Activated gamma-delta T cell treated with Interleukin-2 at 50 U/mL for 16 hours (primary cell): ENCODE measurements at places on chromosomes 3 and 15.

DNA sequence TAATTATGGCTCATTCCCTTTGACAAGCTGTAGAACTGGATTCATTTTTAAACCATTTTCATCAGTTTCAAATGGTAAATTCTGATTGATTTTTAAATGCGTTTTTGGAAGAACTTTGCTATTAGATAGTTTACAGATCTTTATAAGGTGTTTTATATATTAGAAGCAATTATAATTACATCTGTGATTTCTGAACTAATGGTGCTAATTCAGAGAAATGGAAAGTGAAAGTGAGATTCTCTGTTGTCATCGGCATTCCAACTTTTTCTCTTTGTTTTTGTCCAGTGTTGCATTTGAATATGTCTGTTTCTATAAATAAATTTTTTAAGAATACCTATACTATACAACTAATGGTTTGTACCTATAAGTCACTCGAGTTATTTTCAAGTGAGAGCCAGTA lies 62.7 kb downstream of the PXYLP1 start:
- no peak for DNase-seq

- DNase-seq = no peak
Observed at GRCh38 chr3:183410280-183410679, 18.1 kb downstream of the MCF2L2 start.

- no peak for DNase-seq
Observed at GRCh38 chr3:189531271-189531670, 99.9 kb upstream of the TP63 start.

DNA sequence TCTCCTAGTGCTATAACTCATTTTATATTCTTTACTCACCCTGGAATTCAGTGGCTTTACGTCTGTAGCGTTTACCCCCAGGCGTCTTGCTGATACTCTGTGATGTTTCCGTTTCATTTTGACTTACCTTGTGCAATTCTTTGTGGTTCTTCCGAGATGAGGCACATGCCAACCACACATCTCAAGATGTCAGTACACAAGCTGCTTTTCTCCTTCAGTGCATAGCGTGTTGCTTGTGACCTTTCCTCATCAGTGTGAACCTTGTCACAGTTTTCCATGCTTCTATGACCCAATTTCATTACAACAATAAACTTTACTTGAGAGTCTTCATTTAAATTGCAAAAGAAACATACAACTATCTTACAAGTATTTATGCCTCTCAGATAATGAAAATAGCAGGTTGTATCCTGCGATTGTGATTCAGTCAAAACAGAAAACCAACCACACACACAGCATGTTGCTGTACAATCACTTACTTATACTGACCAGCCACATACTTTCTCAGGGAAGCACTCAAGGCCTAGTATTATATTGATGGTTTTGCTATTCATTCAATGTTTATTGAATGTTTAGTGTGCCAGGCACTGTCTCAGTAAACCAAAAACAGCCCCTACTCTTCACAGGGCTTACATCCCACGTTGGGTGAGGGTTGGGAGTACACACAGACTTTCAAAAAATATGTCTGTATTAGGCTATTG lies 4.6 kb upstream of the TBL1XR1 start:
- DNase-seq = peak; percentile 46

- DNase-seq = no peak
Observed at GRCh38 chr3:187833799-187834578, 88.7 kb upstream of the BCL6 start.
